ENCODE measurements at places on chromosomes 2 and 18.

- no peak for DNase-seq
Observed at GRCh38 chr2:121596221-121597080, 52.8 kb downstream of the CLASP1 start.

DNA sequence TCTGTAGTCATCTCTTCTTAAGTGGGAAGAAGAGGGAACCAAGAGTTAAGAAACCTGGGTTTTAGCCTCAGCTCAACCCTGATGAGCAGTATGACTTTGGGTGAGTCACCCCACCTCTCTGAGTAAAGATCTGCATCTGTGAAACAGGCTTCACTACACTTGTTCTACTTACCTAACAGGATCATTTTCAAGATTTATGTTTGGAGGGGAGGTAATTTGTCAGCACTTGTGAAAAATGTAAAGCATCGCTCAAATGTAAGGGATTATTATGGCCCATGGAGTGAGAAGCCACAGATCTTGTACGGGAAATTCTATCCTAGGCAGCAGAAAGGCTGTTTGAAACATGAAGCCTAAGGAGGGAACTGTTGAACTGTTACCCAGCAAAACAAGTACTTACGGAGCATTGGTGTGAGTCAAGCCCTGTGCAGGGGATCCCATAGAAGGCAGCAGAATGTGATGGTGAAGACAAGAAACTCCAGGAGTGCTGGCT lies 160.6 kb downstream of the PRKCE start:
- no peak for DNase-seq

DNA sequence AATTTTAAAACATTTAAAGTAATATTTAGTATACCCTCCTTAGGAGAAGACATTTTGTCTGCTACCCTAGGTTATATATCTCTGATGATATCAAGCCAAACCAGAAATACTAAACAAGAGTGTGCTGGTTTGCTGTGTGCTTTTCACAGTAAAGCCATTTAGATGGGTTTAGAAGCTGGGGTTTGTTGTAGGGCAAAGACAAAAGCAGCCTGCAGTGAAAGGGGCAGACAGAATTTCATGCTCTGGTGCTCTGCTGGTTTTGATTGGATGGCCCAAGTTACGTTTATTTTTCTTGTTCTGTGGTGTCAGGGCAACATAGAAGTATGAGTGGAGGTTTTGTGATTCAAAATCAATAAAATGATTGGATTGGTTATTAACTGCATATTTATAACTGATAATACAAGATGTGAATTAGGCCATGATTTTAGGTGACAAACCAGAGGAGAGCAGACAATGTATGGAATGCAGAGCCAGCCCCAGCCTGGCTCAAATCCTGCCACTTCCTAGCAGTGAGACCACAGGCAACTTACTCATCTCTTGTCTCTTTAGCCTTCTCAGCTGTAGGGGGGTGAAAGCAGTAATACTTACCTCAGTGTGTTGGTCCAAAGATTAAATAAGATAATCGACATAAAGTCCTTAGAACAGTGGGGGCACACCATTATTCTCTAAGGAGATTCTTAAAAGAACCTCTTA lies 30.9 kb upstream of the IER3IP1 start:
- DNase-seq = no peak

DNA sequence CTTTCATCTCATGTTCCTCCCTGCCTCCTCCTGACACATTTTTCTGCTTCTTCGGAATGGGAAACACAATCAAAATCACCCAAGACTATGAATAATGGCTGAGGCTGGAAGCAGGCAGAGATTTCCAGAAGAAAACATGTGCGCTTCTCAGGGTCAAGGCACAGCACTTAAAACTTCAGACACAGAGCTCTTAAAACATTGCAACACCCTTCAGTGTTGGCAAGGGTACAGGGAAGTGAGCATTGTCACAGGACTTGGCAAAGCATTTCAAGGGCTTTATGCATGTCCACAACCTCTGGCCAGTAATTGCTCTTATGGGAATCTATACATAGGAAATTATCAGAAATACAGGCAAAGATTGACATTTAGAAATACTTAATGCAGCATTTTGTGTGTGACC lies 477.6 kb upstream of the KLHL29 start:
- DNase-seq = no peak

DNA sequence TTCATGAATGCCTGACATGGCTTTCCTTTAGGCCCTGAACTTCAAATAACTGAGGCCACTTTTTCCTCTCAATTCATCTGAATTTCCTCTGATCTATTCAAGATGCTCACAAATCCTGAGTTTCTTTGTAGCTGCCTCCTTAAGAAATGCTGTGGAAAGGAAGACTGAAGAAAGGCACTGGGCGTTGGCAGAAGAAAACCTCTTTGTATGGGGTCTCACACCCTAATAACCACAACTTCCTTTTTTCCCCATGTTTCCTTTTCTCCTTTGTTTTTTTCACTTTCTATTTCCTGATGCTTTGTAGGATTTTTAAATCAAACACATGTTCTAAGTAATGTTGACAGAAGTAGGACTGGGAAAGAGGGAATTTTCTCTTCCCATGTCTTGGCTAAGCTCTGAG lies 447.4 kb downstream of the CMPK2 start:
- DNase-seq = no peak

- DNase-seq = no peak
Observed at GRCh38 chr2:171522052-171522787, at the start of gene CYBRD1. TSS of gene CYBRD1 (plus strand) at chr2:171522474. CDS start at chr2:171522546, 72 bp downstream.

DNA sequence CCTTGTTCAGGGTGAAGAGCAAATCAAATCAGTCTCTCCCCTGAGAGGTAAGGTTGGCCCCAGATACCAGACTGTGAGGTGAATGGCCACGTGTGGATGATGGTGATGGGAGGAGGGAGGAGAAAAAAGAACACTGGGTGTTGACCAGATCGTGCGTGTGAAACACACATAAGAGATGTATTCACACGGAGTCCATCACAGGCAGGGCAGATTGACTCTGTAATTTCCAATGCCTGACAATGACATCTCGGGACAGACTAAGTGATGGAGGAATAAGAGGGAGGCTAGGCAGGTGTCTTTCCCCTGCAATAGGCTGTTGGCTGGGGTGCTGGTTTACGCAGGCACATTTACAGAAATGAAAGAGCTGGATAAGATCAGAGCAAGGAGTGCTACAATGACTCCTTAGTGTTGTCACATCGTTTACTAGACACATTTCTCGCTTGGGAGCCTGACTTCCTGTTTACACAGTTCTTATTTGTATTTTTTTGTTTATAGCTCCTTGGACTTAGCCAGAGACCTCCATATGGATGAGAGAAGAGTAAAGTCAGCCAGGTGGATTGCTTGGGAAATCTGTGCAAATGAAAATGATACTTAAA lies 43.1 kb downstream of the CPO start:
- no peak for DNase-seq

- DNase-seq = no peak
Observed at GRCh38 chr2:239692362-239692851, 291.6 kb upstream of the HDAC4 start.

DNA sequence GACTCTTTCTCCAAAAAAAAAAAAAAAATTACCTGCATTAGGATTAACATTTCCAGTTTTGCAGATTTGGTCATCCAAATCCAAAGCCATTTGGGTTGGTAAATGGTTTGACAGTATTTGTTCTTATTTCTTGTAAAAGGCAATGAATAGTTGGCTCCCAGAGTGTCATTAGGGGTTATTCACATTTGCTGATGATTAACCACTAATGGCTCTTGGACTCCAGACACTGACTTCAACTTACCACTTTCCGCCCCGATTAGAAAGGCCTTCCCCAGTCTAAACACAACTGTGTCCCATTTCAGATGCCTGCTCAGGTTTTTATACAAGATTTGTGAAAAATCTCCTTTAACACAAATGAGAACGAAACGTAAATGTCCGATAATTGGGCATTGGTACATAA lies 9.6 kb upstream of the TGIF1 start:
- DNase-seq = no peak

GRCh38 chr2:151973013-151973900 lies 125.6 kb downstream of the CACNB4 start:
- DNase-seq = no peak

- no peak for DNase-seq
Observed at GRCh38 chr18:7658701-7659100, 91.6 kb downstream of the PTPRM start.

- DNase-seq = no peak
Observed at GRCh38 chr2:12300019-12300602, 416.6 kb upstream of the TRIB2 start.

DNA sequence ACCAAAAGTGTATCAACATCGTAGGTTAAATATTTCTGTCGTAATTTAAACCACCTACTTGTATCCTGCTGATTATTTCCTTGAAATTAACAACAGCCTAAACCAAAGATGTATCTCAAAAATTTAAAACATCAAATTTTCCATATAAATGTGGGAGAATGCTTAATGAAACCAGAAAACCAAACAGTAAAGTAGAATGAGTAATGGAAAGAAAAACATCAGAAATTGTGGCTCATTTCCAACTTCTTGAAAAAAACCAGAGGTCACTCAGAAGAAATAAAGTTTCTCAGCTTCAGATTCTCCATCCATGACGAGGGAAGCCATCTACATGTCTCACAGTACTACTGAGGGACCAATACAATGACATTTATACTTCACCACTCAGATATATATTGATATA lies 296.5 kb downstream of the NOL4 start:
- no peak for DNase-seq

- no peak for DNase-seq
Observed at GRCh38 chr2:45554742-45555140, 56.3 kb downstream of the SRBD1 start.

DNA sequence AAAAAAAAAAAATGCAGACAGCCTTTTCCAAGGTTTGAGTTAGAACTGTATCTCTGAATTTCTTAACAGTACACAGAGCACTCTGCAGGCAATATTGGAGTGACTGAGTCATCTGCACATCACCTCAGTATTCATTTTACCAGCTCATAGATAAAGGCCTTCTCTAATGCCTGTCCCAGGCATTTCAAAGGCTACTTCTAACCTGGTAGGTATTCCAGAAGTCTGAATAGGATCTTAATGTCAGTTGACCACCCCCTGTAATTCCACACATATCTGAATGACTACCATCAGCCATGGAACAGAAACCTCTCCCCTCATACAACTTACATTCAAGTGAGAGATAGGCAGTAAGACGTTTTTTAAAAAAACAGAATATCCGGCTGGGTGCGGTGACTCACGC lies 9.0 kb downstream of the METTL21A start:
- no peak for DNase-seq

GRCh38 chr2:25517701-25518100 lies 155.7 kb downstream of the DTNB start:
- DNase-seq = no peak

DNA sequence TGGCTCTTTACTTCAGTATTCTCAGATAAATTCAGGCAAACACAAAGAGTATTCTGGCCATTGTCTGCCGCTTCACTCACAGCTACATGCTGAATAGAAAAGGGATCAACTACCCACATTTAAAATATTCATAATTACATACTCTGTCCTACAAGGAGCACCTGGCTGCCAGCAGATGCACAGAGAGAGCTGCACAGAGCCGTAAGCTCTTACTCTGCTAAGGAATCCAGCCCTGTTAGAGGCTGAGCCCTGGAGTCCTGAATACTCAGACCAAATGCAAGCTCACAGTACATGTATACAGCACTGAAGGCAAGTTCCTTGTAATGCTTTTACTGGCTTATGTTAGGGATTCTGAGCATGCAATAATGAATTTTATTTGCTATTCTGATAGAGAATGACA lies 80.3 kb downstream of the FTCDNL1 start:
- no peak for DNase-seq

- no peak for DNase-seq
Observed at GRCh38 chr2:32910883-32911598, 35.7 kb upstream of the LTBP1 start.

- no peak for DNase-seq
Observed at GRCh38 chr2:74572178-74572925, 17.8 kb downstream of the DOK1 start.

GRCh38 chr2:176395273-176395854 lies 126.1 kb downstream of the MTX2 start:
- no peak for DNase-seq

DNA sequence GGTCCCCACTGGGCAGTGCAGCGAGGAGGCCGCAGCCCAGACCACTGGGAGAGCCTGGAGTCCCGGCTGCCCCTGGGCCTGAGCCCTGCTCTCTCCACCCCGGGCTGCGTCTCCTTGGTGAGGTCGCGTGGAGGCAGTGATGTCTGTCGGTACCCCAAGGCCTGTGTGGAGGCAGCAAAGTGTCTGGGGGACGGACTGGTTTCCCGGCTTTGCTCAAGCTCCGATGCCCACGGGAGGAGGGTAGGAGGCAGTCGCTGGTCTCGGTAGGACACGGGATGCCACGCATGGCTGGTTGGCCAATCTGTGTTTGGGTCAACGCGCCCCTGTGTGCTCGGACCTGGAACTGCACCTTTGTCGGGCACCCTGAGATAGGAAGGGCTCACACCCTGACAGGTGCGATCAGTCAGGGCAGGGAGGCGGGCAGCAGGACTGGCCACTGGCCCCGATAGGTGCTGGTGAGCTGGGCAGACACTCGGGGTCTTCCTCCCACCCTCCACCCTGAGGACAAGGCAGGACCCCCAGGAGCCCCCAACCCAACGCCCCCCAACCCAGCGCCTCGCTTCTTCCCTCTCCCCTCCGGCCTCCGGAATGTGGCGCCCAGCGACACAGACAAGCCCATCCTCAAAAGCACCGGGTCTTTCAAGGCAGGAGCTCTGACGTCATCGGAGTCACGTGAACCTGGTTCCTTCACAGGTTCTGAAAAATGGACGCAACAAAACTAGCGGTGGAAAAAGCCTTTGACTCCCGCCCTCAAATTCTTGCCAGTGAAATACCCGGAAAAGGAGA lies 288.6 kb downstream of the NDUFA10 start:
- DNase-seq = no peak

GRCh38 chr2:3000968-3001367 lies 376.6 kb downstream of the EIPR1 start:
- no peak for DNase-seq

- DNase-seq = no peak
Observed at GRCh38 chr18:3610813-3611212, 160.8 kb downstream of the TGIF1 start.

- no peak for DNase-seq
Observed at GRCh38 chr2:36554531-36554930, 43.4 kb downstream of the FEZ2 start.

- DNase-seq = no peak
Observed at GRCh38 chr2:160419776-160420505, 73.7 kb downstream of the RBMS1 start.

DNA sequence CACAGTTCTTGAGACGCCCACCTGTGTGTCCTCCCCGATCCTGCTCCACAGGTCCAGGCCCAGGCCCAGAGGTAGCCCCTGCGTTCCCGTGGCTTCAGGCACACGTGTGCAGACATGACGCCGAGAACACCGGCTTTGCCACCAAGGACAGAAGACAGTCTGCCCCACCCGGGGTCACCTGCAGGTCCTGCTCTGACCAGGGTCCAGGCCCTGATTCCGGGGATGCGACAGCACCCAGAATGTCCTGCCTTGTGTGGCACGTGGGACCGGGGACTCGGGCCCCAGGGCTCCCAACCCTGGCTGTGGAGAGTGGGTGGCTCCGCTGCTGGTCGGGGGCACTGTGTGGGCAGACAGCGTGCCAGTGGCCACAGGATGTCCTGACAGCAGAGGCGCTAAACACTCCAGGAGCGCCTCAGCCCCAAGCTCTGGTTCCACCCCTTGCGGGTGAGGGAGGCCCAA lies 36.9 kb downstream of the ADI1 start:
- DNase-seq = no peak

- no peak for DNase-seq
Observed at GRCh38 chr18:74329688-74330205, 14.1 kb downstream of the C18orf63 start.
